ENCODE measurements at places on chromosomes 1 and 21.

GRCh38 chr1:27588256-27589232, 15.4 kb downstream of the AHDC1 start:
- no peak for DNase-seq

DNA sequence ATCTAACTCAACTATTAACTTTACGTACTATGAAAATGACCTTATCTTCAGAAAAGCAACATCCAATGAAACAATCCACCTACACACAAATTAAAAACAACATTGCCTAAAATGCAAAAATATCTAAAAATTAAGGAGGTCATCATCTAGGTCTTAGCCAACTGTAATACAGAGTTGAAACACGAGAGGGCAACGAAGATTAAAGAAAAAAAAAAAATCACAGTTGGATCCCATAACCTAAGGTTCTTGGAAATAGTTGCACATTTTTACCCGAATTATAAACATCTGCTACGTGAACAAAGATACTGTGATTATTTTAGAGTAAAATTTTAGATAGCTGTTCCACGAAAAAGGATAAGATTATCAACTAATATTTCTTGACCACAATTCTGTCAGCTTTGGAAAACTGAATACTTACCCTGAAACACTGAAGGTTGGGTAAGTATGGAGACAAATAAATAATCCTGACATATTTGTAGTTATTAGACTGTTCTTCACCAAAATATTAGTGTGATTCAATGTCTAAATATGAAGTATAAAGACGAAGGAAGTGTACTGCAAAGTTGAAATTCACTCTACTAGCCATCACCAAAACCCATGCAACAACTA, 88.0 kb upstream of the AK4 start:
- DNase-seq, result no peak

DNA sequence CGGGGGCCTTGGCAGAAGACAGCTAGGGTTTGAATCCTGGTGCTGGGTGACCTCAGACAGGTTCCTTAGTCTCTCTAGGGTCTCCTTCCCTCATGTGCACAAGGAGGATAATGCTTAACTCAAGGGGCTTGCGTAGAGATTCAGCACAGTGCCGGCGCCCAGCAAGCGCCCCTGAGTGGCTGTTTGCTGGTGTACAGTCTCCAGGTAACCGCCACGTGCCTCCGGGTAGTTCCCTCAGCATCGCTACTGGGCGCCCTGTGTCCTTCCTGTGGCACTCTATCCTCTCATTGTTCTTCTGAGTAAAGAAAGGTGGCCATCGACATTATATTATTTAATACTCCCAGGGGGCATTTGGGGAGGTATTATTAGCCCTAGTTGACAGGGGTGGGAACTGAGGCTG, 80.9 kb downstream of the NENF start:
- no peak for DNase-seq

GRCh38 chr1:229024528-229025130, 246.3 kb upstream of the RAB4A start:
- DNase-seq, result peak; percentile 52

DNA sequence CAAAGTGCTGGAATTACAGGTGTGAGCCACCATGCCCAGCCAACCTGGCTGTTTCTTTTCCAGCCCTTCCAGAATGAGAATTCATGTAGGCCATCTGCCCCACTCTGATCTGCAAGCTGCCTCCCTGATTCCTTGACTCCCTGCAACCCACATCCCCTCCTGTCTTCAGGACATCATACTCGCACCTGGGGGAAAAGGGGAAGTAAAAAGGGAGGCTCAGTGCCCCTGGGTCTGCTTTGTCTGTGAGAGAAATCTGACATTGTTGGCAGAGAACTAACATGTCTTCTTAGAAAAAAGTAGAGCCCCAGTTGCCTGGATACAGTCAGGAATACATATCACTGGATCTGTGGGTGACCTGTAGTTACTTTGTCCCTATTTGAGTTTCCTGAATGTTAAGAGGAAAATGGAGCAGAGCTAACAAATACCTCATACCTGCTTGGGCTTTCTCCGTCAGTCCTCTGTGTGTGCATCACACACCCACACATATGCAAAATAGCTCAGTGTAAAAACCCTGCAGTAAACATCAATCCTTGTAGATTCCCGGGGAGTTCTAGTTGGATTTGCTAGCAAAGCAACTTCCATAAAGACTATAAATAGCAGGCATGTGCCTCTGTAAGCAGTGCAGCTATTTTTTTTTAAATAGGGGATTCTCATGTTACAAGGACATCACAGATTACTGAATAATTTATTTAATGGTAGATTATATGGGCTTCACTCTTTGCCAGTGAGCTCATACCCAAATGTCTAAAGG, 62.9 kb downstream of the TEX35 start:
- DNase-seq, result peak; percentile 27

DNA sequence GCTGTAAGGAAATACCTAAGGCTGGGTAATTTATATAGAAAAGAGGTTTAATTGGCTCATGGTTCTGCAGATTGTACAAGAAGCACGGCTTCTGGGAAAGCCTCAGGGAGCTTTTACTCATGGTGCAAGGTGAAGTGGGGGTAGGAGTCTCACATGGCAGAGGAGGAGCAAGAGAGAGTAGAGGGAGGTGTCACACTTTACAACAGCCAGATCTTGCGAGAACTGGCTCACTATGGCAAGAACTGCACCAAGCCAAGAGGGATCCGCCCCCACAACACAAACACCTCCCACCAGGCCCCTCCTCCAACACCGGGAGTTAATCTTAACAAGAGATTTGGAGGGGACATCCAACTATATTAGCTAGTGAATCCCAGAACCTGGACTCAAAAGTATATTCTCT, 135.4 kb upstream of the SOD1 start:
- no peak for DNase-seq

All from CD4-positive, alpha-beta T cell treated with Interferon gamma for 1 hour (primary cell).